ENCODE measurements at places on chromosomes 6 and 20. TPM values are rescaled to one million over a fixed set of nuclear protein-coding genes. Genes with fewer than 3 reads are reported as not detected.

DNA sequence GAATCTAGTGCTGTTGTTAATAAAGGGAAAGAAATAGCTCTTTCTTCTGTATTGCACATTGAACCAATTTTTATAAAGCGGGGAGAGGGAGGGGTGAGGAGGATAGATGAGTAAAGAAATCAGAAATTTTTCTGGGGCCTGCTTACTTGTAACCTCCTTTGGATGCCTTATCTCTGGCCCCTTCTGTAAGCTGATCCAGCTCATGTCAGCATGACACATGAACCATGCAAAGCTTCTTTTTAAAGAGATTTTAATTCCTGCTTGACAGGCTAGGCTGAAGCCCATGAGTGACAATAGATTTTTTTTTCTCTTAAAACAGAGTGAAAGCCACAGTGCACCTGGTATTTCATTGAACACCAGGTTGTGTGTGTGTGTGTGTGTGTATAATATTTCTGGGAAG, 325.3 kb downstream of the PRL start:
- no peak for DNase-seq

DNA sequence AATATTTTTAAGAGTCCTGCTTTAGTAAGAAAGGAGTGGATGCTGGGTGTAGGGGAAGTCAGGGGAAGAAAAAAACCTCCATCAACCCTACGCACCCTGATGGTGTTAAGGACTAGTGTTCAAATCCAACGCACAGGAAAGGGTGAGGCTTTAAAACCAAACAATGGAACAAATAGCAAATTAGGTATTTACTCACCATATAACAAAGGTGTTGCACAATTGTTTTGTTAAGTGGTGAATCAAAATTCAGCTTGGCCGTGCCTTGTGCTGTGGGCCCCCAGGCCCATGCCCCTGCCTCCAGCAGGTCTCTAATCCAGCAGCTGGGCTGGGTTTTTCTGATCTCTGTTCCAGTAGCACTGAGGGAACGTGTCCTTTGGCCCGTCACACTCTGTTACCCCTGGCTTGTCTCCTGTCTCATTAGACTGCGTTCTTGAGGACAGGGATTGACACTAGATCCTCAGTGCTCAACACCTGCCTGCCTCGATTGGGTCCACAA, 11.8 kb downstream of the FAM83D start:
- DNase-seq: no peak

Gene SYTL3
- 1.0 TPM for total RNA-seq

GRCh38 chr20:61937146-61937962, 128.3 kb downstream of the TAF4 start:
- no peak for DNase-seq

Gene SLC17A1
- not detected for total RNA-seq

DNA sequence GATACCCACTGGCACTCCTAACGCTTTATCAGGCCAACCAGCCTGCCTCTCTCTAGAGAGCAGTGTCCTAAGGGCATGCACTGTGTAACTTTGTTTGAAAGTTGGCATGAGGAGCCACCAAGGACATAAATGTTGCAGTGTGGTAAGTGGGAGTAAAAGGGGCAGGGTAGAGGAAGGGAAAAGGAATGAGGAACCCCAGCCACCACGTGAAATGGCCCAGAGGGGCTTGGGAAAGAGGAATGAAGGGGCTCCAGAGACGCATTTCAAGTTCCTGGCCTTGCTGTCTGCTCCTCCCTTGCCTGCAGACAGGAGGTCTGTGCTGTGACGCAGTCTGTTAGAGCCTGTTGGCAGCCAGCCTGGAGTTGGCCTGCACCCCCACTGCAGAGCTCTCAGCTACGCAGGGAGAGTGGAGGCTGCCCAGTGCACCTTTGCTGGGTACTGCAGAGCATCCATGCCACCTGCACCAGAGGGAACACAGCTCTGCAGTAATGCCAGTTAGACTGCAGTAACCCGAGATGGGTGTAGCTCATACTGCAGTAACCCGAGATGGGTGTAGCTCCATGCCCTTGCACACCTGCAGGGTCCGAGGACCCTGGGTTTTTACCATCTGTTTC, 86.8 kb upstream of the SNAP25 start:
- DNase-seq: peak; percentile 46

GRCh38 chr20:31633339-31633914, 4.3 kb upstream of the COX4I2 start:
- no peak for DNase-seq

All from H4 (cell line).